ENCODE measurements at places on chromosomes 13 and 19.
A peak's percentile ranks its signal among the peaks of the same experiment; 100 is the strongest.

- DNase-seq: no peak
Measured at GRCh38 chr13:28679628-28680027, 20.7 kb downstream of the POMP start.

DNA sequence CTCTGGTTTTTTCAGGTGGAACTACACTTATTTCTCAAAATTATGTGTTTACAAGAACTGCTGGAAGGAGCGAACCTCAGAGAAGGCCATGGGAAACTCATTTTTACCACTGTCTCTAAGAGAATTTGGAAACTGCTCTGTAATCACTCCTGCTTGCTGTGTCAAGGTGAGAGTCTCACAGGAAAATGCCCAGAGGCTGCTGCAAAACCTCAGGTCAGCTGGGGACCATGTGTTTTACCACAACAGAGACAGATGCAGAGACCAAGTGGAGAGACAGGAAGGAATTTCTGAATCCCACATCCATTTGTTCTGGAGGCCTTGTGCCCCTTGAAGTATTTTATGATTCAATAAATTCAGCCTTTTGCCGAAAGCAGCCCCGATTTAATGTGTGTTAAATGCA lies 743.8 kb upstream of the SLC10A2 start:
- no peak for DNase-seq

DNA sequence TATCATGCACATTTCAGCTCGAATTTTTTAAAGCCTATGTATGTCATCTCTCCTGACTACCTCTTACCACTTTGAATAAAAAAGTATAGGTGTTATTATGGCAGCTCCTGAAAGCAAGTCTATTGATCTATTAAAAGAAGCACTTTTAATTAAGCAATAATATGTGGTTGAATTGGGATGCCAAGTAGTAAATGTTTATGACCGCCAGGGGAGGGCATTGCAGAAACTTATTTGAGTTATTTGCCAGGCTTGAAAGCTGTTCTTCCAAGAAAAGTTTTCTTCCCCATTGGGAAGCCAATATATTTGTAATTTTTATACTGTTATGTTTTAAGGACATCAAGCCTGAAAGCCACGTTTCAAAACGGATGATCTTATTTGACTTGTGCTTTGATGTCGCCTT lies 88.1 kb upstream of the SOX21 start:
- no peak for DNase-seq

GRCh38 chr13:92224825-92225224 lies 826.4 kb downstream of the GPC5 start:
- no peak for DNase-seq

DNA sequence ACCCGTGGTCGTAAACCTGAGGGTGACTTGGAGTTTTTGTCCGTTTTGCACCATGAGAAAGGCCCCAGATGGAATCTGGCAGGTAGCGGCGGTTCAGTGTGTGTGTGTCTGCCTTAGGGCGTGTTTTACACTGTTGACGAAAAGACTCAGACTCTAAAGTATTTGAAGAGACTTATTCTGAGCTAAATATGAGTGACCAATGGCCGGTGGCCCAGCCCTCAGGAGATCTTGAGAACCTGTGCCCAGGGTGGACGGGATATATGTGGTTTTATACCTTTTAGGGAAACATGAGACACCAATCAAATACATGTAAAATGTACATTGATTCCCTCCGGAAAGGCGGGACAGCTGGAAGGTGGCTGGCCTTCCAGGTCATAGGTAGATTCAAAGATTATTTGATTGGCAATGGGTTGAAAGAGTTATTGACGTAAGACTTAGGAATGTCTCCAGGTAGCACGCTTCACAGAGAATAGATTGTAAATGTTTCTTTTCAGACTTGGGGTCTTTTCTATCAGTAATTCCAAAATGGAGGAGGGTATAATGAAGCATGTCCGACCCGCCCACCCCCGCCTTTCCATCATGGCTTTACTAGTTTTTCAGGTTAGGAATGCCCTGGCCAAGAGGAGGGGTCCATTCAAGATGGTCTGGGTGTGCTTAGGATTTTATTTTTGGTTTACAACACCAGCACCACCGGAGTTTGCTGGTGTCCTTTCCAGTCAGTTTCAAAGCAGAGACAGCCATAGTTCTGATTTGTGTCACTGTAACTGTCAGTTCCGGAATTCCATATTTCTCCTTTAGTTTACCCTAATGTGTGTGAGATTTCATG lies 1.0 kb upstream of the ZNF529 start:
- DNase-seq: peak; percentile 36

DNA sequence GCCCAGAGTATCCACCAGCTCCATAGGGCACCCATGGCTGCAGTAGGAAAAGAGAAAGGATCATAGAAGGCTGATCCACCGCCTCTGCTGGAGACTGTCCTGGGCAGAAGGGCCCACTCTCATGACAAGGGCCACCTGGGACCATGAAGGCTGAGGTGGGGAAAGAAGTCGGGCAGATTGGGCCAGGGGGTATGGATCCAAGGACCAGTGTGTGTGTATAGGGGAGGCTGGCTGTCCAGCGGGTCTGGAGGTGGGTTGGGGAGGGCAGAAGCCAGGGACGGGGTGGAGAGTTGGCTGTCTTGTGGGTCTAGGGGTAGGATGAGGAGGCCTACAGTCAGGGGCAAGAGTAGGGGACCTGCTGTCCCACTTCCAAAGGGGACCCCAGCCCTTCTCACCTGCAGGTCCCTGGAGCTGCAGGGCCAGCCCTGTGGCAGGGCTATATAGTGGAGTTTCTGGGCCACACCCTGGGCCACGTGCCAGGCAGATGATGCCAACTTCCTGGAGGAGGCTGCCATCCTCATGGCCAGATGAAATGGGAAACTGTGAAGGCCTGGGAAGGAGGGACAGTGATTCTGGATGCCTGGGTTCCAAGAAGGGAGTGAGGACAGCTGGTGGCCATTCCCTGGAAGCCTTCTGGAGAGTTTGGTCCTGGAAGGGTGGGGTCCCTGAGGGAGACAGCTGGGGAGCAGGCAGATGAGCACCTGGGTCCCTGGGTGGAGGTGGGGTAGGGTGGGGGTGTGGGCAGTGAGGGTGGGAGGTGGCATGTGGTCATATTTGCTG lies at the start of gene FCGBP:
Gene FCGBP, minus strand, starts transcription at position 51 of the 780 bp plus-strand sequence.
- no peak for DNase-seq

- no peak for DNase-seq
Measured at GRCh38 chr19:41116261-41116660, 2.0 kb downstream of the CYP2F1 start.

- no peak for DNase-seq
Measured at GRCh38 chr13:111482126-111482525, 161.7 kb downstream of the TEX29 start.

- DNase-seq: no peak
Measured at GRCh38 chr13:112806739-112807652, 117.2 kb downstream of the ATP11A start.

DNA sequence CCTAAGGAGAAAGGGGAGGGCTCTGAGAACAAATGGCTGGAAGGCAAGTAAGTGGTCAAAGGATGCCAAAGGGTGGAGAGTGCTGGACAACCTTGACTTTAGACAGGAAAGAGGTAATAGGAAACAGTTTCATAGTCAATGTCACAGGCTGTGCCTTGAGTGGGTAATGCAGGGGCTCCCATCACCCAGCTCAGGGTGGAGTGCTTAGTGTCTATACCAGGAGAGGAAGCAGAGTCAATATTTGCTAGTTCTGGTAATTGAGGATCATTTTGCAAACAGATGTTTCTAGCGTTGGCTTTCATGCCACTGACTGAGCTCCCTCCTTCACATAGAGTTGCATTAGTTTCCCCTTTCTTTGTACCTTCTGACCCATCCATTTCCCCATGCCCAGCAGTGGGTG lies 64.6 kb upstream of the KL start:
- DNase-seq: no peak

DNA sequence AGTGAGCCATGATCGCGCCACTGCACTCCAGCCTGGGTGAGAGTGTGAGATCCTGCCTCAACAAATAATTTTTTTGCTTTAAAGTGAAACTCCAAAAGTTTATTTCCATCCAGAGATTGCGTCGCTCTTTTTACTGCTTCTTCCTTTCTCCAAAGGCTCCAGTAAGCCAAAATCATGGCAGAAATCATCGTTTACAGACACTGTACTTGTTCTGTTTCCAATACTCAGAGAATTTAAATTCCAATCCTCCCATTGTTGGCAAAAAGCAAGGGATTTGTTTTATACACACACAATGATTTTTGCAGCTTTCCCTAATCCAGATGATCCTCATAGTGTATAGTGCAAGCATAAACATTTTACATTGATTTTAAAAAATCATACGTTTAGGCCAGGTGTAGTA lies 15.3 kb downstream of the FBXO27 start:
- DNase-seq: no peak

- DNase-seq: no peak
Measured at GRCh38 chr19:16385296-16385695, 60.7 kb downstream of the KLF2 start.

- no peak for DNase-seq
Measured at GRCh38 chr13:70430256-70430655, 322.0 kb upstream of the KLHL1 start.

DNA sequence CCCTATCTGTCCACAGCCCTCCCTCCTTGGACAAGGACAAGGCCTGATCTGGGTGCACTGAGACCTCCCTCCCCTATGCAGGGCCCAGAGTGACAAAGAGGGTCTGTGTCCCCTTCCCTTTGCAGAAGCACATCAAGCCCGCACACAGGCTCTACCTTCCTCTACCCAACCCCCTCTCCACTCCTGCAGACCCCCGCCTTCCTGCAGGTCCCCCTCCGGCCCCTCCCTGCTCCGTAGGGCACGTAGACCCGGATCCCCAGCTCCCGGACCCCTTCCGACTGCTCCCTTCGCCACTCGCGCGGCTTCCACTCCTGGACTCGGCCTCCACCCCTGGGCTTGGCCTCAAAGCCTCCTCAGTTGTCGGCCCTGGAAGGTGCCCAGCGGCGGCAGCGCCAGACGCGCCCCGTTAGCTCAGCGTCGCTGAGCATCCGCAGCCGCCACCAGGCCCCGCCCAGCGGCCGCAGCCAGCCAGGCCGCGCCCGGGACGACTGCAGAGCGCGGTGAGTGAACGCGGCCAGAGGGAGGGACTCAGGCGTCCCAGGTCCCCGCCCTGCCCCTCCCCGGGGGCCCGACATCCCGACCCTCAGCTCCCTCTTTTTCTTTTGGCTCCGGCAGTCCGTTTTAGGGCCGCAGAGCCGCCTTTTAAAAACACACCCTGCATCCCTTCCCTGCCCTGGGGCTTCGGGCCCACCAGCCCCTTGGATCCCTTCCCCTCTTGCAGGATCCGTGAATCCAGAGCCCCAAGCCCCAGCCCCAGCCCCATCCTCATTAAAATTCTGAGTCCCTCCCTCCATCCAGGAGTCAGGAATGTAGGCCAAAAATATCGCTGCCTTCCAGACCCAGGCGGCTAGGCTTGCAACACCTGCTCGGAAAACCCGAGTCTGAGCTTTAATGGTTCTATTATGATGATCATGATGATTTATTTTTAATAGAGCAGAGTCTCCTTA lies 1.5 kb upstream of the MYADM start:
- no peak for DNase-seq

DNA sequence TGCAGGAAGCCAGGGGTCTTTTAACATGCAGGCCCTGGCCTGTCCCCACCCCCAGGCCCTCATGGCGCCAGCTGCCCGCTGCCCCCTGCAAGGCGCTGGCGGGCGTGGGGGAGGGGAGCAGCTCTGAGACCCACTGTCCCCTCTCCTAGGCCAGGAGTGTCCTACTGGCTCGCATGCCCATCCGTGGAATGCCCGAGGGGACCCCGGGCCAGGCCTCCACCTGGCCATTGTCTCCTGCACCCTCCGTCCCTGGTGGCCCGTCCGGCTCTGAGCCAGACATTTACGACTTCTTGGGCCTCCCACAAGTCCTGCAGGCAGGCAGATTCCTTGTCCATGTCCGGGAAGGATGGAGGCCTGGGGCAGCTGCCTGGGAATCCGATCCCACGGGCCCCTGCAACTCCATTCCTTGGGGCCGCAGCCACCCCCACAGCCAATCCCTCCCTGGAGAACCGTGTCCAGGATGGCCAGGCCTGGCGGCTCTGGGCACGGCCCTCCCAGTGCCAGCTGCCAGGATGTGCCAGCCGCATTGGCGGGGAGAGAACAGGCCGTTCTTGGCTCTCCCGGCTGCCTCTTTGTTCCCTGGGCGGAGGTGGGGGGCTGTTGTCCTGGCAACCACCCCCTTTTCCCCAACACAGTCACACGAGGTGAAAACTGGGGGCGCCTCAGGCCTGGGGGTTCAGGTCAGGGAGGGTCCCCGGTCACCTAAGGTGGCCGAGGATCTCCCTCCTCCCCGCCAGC lies 10.5 kb upstream of the PLIN3 start:
- DNase-seq: no peak

GRCh38 chr19:17784201-17785008 lies 10.5 kb upstream of the B3GNT3 start:
- DNase-seq: no peak

DNA sequence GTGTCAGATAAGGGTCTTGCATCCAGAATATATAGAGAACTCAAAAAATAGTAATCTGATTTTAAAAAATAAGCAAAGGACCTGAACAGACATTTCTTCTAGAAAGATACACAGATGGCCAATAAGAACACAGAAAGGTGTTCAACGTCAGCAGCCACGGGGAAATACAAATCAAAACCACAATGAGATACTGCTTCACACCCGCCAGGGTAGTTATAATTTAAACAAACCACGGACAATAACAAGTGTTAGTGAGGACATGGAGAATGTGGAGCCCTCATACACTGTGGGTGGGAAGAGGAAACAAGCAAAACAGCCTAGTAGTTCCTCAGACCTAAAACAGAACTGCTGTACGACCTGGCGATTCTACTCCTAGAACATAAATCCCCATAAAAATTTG lies 26.7 kb upstream of the NAPA start:
- DNase-seq: no peak

GRCh38 chr13:108752276-108752675 lies 122.9 kb downstream of the MYO16 start:
- no peak for DNase-seq

All from left renal cortex interstitium (tissue), 4 donors.